ENCODE measurements at places on chromosomes 5 and 9.

GRCh38 chr5:134507452-134507851, 18.0 kb upstream of the JADE2 start:
- DNase-seq: no peak

- no peak for DNase-seq
Measured at GRCh38 chr5:8997542-8998070, 548.3 kb downstream of the SEMA5A start.

GRCh38 chr9:125538092-125538473, 168.9 kb downstream of the MAPKAP1 start:
- peak; percentile 92 for DNase-seq

- DNase-seq: no peak
Measured at GRCh38 chr9:74551266-74551665, 54.1 kb downstream of the RORB start.

DNA sequence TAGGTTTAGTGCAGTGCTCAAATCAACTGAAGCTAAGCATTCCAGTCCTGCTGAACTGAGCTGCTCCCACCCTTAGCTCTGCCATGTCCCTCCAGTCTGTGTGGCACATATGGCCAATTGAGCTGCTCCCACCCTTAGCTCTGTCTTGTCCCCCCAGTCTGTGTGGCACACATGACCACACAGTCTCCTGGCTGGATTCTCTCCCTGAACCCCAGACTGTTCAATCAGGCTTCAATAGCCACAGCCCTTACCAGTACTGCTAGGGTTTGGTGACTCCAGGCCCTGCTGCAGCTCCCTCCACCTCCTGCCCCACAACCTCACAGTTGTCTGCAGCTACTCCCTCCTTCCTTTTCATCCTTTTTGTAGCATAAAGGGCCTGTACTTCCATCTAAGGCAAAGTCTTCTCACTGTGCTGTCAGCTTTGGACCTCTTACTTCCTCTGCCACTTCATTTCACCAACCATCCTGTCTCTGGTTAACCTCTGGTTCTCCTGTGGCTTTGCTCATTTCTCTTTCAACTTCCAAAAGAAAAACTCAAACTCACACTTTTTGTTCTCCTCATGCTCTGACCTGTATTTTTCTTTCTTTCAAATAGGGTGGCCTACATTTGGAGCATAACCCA, 50.8 kb downstream of the ADAMTS12 start:
- DNase-seq: no peak

GRCh38 chr9:117188394-117188793, 226.5 kb downstream of the ASTN2 start:
- DNase-seq: no peak

DNA sequence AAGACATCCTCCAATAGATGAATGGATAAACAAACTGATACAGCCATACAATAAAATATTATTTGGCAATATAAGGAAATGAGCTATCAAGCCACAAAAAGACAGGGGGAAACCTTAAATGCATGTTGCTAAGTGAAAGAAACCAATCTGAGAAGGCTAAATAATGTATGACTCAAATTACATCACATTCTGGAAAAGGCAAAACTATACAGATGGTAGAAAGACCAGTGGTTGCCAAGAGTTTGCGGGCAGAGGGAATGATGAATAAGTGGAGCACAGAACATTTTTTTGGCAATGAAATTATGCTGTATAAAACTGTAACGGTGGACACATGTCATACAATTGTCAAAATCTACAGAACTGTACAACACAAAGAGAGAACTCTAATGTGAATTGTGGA, 63.3 kb downstream of the CSF2 start:
- DNase-seq: peak; percentile 81

DNA sequence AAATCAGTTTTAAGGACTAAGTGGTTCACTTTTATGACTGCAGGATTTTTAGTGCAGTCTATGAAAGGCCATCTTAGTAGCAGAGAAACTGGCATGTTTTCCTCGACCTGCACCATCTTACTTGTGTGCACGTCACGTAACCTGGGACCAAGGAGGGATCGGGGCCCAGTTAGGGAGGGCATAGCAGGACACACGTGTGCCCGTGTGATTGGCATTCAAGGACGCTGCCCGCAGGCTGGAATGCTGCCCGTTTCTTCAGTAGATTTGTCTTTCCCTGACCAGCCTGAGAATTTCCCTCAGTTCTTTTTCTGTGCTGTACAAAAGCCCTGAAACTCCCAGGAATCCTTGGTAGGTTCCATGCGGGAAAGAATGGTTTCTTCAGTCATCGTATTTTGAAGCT, 196.3 kb downstream of the TRIO start:
- DNase-seq: no peak

DNA sequence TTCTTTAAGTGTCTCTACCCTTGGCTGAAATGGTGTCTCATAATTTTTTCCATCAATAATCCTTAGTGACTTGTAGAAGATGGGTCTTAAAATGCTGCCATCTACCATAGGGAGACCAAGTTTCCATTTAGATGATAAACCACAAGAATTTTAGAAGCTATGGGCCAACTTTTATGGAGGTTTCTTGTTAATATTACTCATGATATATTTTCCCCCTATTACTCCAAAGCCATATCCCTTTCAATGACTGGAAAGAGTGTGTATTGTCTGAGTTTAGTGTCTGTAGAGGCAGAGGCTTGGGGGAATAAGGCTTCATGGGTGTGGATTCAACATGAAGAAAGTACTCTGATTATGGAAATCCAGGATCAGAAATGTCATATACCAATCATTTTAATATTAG, 507.3 kb upstream of the TNC start:
- peak; percentile 75 for DNase-seq

- DNase-seq: peak; percentile 12
Measured at GRCh38 chr5:162068412-162068811, 839 bp downstream of the GABRG2 start.

- peak; percentile 69 for DNase-seq
Measured at GRCh38 chr5:109410389-109411148, 795 bp upstream of the PJA2 start.

- no peak for DNase-seq
Measured at GRCh38 chr5:128777052-128777451, 188.2 kb upstream of the SLC27A6 start.

DNA sequence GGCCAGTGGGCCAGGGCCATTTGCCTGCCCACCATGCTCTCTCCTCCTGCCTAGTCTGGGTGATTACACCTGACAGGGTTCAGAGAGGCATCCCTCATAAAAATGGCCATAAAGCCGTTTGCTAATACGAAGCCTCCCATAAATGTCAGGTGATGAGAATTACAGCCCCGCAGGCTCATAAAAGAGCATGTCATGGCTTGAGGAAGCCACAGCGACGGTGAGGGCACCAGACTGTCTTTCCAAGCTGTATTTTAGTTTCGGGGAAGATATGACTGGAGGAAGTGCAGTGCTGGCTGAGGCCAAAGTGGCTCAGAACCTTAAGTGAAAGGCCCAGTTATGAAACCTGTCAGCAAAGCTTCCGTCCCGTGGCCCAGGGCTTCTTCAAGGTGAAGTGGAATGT, 18.5 kb upstream of the TCERG1 start:
- no peak for DNase-seq

DNA sequence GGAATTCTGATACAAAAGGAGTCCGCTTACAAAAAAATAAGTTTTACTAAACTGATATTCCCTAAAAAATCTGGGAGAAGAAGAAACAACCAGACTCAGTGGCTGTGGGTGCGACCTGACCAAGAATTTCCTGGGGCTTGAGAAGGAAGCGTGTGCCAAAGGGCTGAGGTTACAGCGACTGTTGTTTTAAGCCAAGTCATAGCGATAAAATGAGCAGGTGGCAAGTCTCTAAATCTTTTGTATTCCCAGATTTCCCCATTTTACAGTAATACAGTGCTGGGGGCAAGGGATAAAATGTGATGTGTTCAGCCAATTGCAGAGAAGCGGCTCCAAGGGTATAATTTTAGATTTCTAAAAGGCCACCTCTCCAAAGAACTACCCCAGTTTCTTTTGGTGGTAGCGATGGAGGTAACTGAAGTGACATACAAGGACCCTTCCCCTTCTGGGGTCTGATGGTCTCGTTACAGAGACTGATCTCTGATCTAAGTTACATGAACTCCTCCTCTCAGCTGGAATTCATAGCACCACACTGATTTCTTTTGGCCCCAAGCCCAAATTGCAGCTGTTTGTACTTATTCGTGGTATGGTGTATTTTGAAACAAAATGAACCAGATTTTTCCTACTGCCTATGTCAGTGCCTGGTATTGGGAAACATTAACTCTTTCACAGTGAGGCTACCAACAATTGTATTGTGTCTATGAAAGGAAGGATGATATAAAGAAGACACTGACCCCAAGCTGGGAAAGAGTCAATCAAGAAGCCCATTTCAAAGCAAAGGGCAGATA, 41.6 kb downstream of the LPAR1 start:
- peak; percentile 78 for DNase-seq

- no peak for DNase-seq
Measured at GRCh38 chr5:130090569-130091270, 186.5 kb downstream of the CHSY3 start.

GRCh38 chr5:6615034-6615815, 17.6 kb downstream of the NSUN2 start:
- DNase-seq: no peak
